ENCODE measurements at places on chromosomes 12 and 14. TPM values are rescaled to one million over a fixed set of nuclear protein-coding genes. Genes with fewer than 3 reads are reported as not detected.

Gene CIPC
- total RNA-seq, result 32.1 TPM

Gene OTX2
- total RNA-seq, result not detected

Gene CCDC198
- total RNA-seq, result not detected

Gene LRRIQ1
- 0.36 TPM for total RNA-seq

Gene AJUBA
- total RNA-seq, result 60.8 TPM

Gene CISTR
- total RNA-seq, result not detected

Gene TMBIM6
- 260 TPM for total RNA-seq

Gene LALBA
- total RNA-seq, result not detected

Gene MGST1
- total RNA-seq, result 196 TPM

Gene STAC3
- not detected for total RNA-seq

Gene KRT80
- 12.0 TPM for total RNA-seq

Gene FAM90A1
- 0.43 TPM for total RNA-seq

Gene PTGES3
- total RNA-seq, result 52.8 TPM

Gene C14orf132
- total RNA-seq, result 3.8 TPM

Gene TAS2R13
- not detected for total RNA-seq

Gene LIN7A
- 20.1 TPM for total RNA-seq

Gene MYG1
- 30.8 TPM for total RNA-seq

Gene USP44
- total RNA-seq, result 0.27 TPM

Gene FOXM1
- 30.9 TPM for total RNA-seq

Gene KCNC2
- total RNA-seq, result not detected

Gene GYS2
- total RNA-seq, result not detected

Data from MG63 (cell line).